ENCODE measurements at places on chromosomes 2 and 18. TPM values are rescaled to one million over a fixed set of nuclear protein-coding genes. Genes with fewer than 3 reads are reported as not detected.

- DNase-seq = no peak
- H3K27me3 ChIP-seq = no peaks in the 10 kb centered on the region
- H3K4me3 ChIP-seq = no peak overlapping the region
- H3K4me1 ChIP-seq = no peaks in the 10 kb centered on the region
- H3K27ac ChIP-seq = no peak overlapping the region
Measured at GRCh38 chr2:235900631-235901030, 267.6 kb downstream of the GBX2 start.

GRCh38 chr2:48965204-48965603 is 189.1 kb downstream of the FSHR start:
- H3K27me3 ChIP-seq = no peaks in the 10 kb centered on the region
- no peak overlapping the region for H3K27ac ChIP-seq
- H3K36me3 ChIP-seq = no peaks in the 10 kb centered on the region
- DNase-seq = no peak

GRCh38 chr2:201696151-201696659 is 2.2 kb downstream of the MPP4 start:
- H3K4me3 ChIP-seq = no peak overlapping the region
- no peaks in the 10 kb centered on the region for H3K4me1 ChIP-seq
- no peaks in the 10 kb centered on the region for H3K36me3 ChIP-seq
- no peaks in the 10 kb centered on the region for H3K27me3 ChIP-seq

DNA sequence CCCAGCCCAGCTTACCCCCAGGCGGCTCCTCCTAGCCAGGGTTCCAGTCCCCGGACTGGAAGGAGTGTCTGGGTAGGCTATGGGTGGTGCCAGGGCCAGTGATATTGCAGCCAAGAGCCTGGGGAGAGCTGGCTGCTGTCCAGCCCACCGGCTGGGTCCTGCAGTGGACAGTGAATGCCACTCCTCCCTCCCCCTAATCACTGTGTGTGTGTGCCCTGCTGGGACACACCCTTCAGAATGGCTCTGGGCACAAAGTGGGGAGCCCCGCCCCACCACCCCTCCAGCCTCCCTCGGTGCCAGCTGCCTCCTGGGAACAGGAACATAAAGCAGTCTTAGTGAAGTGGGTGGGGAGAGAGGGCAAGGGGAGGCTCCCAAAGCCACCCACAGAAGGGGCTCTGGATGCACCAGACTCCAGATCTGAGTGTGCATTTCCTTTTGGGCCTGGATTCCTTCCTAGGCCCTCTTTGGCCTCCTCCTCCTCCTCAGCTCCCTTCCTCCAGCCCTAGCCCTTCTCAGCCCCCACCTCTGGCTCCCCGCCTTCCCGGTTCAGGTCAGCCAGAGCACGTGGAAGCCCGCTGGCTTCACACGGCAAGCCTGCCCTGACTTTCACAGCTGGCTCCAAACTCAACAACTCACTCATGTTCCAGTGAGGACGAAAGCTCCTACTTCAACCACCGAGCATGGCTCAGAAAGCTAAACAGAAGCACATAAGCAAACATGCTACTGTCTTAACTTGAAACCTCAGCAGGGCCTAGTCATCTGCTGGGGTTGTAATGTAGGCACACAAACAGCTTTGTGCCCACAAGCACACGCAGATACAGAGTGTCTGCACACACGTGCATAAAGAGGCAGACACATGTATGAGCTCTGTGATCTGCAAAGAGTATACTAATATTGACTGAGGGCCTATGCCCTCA is 209.2 kb upstream of the SMAD2 start:
- no peaks in the 10 kb centered on the region for H3K36me3 ChIP-seq
- no peak overlapping the region for H3K27ac ChIP-seq
- H3K4me3 ChIP-seq = no peak overlapping the region
- no peak for DNase-seq
- no peaks in the 10 kb centered on the region for H3K4me1 ChIP-seq

- no peak for DNase-seq
- no peak overlapping the region for H3K4me3 ChIP-seq
- H3K36me3 ChIP-seq = no peaks in the 10 kb centered on the region
- H3K27me3 ChIP-seq = no peaks in the 10 kb centered on the region
- H3K4me1 ChIP-seq = no peaks in the 10 kb centered on the region
Measured at GRCh38 chr2:120722246-120722567, 13.5 kb upstream of the GLI2 start.

DNA sequence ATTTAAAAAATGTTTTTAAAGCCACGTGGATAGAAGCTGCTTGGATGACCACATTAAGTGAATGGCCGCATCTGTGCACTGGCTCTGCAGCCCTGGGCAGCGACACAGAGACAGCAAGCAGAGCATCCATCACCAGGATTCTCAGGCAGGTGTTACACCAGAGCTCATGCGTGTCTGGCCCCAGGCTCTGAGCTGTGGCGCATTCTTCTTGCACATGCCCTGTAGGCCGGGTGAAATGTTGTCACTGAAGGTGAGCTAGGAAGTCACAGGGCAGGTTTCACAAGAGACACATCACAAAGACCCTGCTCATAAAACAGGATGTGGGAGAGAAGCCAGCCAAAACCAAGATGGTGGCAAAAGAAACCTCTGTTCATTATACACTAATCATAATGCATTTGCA is 8.4 kb upstream of the PXDN start:
- no peak overlapping the region for H3K4me3 ChIP-seq
- H3K27me3 ChIP-seq = no peaks in the 10 kb centered on the region
- no peak overlapping the region for H3K27ac ChIP-seq
- no peaks in the 10 kb centered on the region for H3K36me3 ChIP-seq

- peaks cover 6% of the 10 kb centered on the region for H3K4me1 ChIP-seq
- no peak overlapping the region for H3K27ac ChIP-seq
- peaks cover 57% of the 10 kb centered on the region for H3K36me3 ChIP-seq
- no peaks in the 10 kb centered on the region for H3K27me3 ChIP-seq
- no peak overlapping the region for H3K4me3 ChIP-seq
Measured at GRCh38 chr2:231452799-231453508, 11.3 kb downstream of the NCL start.

GRCh38 chr2:200525551-200525881 is 491 bp upstream of the SGO2 start:
- H3K4me1 ChIP-seq = peaks cover 7% of the 10 kb centered on the region
- DNase-seq = no peak
- peak overlapping the region; percentile 70 for H3K27ac ChIP-seq
- H3K4me3 ChIP-seq = peak overlapping the region; percentile 94
- H3K27me3 ChIP-seq = no peaks in the 10 kb centered on the region
- H3K36me3 ChIP-seq = no peaks in the 10 kb centered on the region

DNA sequence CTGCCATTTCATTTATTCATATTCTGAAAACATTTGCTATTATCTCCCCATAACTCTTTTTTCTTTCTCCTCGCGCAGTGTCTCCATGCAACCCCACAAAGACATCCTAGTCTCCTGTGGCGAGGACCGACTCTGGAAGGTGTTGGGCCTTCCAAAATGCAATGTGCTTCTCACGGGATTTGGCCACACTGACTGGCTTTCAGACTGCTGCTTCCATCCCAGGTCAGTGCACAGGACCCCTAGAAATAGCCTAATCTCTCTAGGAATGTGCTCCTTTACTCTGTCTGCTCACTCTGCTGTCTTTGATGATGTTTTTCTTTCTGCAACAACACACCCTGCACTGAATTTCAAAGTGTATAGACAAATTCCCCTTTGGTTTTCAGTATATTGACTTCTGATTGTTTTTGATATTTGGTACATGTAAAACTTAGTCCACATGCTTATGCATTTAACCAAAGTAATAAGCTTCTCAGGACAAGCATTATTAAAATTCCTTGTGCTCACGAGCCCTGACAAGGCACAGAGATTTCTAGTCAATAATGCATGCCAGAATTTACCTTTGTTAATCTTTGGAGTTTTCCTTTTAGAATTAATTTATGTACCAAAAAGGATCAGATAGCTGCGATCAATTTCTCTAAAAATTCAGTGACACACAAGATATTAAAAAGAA is 548.3 kb upstream of the VWC2L start:
- H3K36me3 ChIP-seq = no peaks in the 10 kb centered on the region
- no peak overlapping the region for H3K27ac ChIP-seq
- H3K4me3 ChIP-seq = no peak overlapping the region
- no peak for DNase-seq
- H3K27me3 ChIP-seq = no peaks in the 10 kb centered on the region
- H3K4me1 ChIP-seq = no peaks in the 10 kb centered on the region

GRCh38 chr2:467892-468647 is 180.2 kb upstream of the ALKAL2 start:
- H3K27me3 ChIP-seq = peaks cover 21% of the 10 kb centered on the region
- H3K4me3 ChIP-seq = no peak overlapping the region
- peaks cover 10% of the 10 kb centered on the region for H3K4me1 ChIP-seq
- DNase-seq = no peak
- H3K27ac ChIP-seq = no peak overlapping the region
- no peaks in the 10 kb centered on the region for H3K36me3 ChIP-seq

GRCh38 chr2:217409949-217410680 is 550.3 kb upstream of the TNP1 start:
- no peaks in the 10 kb centered on the region for H3K4me1 ChIP-seq
- no peaks in the 10 kb centered on the region for H3K36me3 ChIP-seq
- H3K4me3 ChIP-seq = no peak overlapping the region
- no peak overlapping the region for H3K27ac ChIP-seq

DNA sequence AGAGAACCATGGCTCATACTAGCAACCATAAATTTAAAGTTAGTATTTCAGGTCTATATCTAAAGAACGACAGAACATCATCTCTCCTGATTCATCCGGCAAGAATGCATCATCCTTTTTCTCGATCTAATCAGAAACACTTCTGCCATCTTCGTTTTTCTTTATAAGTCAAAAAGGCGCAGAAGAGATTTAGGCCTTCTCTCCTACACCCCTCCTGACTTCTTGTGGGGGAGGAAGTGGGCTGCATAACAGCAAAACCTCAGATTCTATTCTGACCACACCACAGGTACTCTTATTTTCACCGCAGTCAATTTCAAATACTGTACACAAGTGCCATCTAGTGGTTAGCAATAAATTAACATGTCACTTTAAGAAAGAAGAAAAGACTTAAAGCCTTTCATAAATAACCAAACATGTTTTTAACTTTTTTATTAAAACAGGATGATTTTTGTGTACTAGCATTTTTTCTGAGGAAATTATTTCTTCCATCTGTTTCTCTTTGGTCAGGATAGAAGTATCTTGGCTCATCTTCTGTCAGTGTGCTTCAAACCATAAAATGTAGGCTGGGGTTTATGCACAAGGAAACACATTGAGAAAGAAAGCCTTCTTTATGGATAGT is 48.4 kb upstream of the PIK3C3 start:
- H3K27me3 ChIP-seq = peaks cover 2% of the 10 kb centered on the region
- peak; percentile 77 for DNase-seq
- no peak overlapping the region for H3K27ac ChIP-seq
- H3K4me3 ChIP-seq = no peak overlapping the region
- no peaks in the 10 kb centered on the region for H3K36me3 ChIP-seq

GRCh38 chr2:105258835-105259350 is 17.4 kb downstream of the GPR45 start:
- H3K27ac ChIP-seq = no peak overlapping the region
- H3K4me3 ChIP-seq = no peak overlapping the region
- H3K4me1 ChIP-seq = no peaks in the 10 kb centered on the region
- no peak for DNase-seq

- H3K27ac ChIP-seq = no peak overlapping the region
- H3K4me1 ChIP-seq = no peaks in the 10 kb centered on the region
- no peaks in the 10 kb centered on the region for H3K27me3 ChIP-seq
- H3K36me3 ChIP-seq = no peaks in the 10 kb centered on the region
- DNase-seq = no peak
Measured at GRCh38 chr18:50058731-50059130, 136.2 kb downstream of the MYO5B start.

DNA sequence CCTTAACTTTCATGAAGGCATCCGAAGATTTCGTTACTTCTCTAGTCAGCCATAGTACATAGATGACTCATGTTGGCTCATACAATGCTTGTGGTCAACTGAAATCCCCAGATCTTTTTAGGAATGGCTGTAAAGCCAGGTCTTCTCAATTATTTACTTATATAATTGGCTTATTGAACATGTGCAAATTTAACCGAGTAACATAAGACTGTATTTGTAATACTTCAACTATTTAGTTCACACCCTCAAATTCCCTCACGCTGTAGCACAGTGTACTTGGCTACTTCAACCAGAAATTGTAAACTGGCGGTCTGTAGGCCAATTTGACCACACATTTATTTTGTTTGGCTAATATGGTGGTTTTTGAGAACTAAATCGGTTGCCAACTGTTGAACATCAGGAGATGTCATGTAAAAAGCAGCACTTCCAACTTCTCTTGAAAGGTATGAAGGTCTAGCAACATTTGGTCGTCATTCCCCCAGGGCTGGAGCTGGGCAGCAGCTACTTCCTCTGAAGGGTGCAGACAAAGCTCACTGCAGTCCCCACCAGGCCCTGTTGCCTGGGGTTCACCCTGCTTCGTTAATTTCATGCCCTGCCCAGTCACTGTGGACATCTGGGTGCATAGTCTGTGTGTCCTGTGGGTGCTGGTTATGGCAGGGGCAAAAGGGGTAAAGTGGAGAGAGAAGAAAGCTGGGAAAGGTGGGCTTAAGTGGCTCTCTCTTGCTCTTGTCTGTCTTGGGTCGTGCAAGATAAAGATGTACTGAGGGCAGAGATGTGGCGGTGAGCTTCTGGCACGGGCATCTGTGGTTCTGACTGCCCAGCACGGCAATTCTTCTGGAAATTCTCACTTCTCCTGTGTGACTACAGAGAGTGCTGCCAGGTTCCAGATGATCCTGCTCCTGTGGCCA is 3.2 kb upstream of the SH3RF3 start:
- no peak for DNase-seq
- H3K27me3 ChIP-seq = peaks cover 27% of the 10 kb centered on the region
- no peak overlapping the region for H3K4me3 ChIP-seq
- no peaks in the 10 kb centered on the region for H3K36me3 ChIP-seq
- H3K27ac ChIP-seq = no peak overlapping the region

- no peak overlapping the region for H3K27ac ChIP-seq
- H3K4me3 ChIP-seq = no peak overlapping the region
- H3K4me1 ChIP-seq = no peaks in the 10 kb centered on the region
- no peaks in the 10 kb centered on the region for H3K36me3 ChIP-seq
- DNase-seq = no peak
- H3K27me3 ChIP-seq = no peaks in the 10 kb centered on the region
Measured at GRCh38 chr2:131588152-131588873, 60.6 kb downstream of the CCDC74A start.

DNA sequence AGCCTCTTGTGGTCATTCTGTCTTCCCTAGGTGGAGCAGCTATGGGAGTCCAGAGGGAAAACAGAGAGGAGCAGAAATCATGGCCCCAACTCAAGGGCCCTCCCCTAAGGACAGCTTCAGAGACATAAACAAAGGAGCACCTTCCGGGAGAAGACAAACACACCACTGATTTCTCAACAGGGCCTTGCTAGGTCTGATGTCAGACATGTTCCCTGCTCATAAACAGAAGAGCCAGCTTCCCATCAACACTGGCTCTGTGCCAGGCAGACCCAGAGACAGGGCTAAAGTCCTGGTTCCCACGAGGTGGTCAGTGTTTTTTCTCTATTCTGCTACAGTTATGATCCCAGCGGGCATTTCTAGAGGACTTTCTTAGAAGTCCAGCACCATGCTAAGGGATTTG is 19.3 kb downstream of the CXCR2 start:
- H3K36me3 ChIP-seq = no peaks in the 10 kb centered on the region
- H3K4me1 ChIP-seq = no peaks in the 10 kb centered on the region
- no peak for DNase-seq

Gene CTDP1
- total RNA-seq = 77.1 TPM

Gene IL1RL2
- not detected for total RNA-seq

Gene OTOS
- not detected for total RNA-seq

Gene OR6B2
- total RNA-seq = not detected

Gene AQP12A
- not detected for total RNA-seq

Gene OSR1
- not detected for total RNA-seq

Gene WNT10A
- 0.92 TPM for total RNA-seq

Gene LYG2
- not detected for total RNA-seq

Gene POTEE
- total RNA-seq = 0.79 TPM

Gene SCN9A
- 0.39 TPM for total RNA-seq

Gene LOXHD1
- 0.48 TPM for total RNA-seq

Gene AKAIN1
- not detected for total RNA-seq

Gene FBXO48
- 0.96 TPM for total RNA-seq

Gene ZNF521
- 0.19 TPM for total RNA-seq

Gene IL18RAP
- 203 TPM for total RNA-seq

Gene SERPINB10
- not detected for total RNA-seq

Measured in natural killer cell (primary cell).